ENCODE measurements at places on chromosomes 12 and 14.
A peak's percentile ranks its signal among the peaks of the same experiment; 100 is the strongest.

DNA sequence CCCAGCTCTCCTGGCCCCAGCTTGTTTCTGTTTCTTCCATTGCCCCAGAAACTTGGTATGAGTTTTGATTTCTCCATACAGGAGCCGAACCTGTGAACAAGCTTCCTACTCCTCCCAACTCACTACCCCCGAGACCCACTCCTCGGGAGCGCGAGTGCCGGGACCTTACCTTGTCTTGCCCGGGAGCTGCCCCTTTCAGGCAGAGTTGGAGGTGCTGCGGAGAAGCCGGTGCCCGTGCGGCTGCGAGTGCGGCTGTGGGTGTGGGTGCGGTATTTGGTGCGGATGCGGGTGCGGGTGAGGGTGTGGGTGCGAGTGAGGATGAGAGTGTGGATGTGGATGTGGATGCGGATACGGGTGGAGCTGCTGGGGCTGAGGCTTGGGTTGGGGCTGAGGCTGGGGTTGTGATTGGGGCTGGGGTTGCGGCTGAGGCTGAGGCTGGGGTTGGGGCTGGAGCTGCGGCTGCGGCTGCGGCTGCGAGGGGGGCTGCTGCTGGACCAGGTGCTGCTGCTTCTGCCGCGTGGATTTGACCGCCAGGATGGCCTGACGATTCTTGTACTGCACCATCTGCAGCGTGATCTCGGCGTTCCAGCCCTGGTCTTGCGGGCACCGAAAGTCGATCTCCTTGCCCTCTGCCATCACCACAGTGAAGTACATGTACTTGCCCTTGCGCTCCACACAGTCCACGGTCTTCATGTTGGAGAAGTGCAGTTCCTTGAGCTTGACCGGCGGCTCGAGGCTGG, 1.1 kb downstream of the PHLDA1 start:
- DNase-seq: peak; percentile 44

DNA sequence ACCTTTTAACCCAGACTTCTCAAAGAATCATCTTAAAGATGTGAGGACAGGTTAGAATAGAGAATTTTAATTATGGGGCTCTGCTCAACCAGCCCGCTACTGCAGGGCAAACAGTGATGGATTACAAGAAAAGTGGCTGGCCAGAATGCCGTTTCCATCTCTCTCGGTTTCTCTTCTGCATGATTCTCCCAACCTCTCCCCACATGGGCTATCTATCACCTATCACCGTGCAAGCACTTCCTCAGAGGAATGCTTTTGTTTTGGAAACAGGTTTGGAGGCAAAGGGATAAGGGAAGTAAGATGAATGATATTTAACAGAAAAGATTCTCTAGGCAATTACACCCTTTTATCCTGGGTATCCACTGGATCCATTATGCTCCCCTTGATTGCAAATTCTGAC, 37.4 kb upstream of the PHC1 start:
- no peak for DNase-seq

DNA sequence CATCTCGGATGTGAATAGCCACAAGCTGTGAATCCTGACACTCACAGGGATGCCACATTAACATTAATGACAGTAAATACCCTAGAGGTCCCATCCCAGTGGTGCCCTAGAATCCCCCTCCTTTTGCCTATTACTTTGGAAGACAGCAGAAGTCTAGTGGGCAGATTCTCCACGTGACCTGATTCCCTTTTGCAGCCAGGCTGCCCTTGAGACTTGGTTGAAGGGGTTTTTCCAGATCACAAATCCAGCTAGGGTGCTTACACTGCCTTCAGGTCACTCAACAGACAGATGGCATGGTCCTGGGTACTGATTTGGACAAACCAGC, 8.7 kb downstream of the HDAC7 start:
- DNase-seq: peak; percentile 28

DNA sequence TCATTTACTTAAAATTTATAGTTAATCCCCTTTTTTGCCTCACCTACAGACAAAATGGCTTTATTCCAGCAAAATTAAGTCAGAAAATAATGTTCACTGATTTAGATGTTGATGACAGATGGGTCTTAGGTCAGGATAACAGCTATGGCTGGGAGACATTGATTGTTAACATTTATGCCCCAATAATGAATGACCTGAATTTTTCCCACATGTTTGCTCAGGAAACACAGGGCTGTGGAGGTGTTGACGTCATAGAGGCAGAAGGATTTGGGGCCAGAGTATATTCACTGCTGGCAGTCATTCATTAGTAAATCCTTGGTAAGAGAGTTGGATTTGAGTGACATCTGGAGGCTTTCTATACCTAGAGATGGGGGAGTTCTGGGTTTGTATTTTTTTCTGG, 121.3 kb downstream of the PDE3A start:
- DNase-seq: no peak

GRCh38 chr12:15477761-15478160, 155.5 kb downstream of the PTPRO start:
- no peak for DNase-seq

- DNase-seq: peak; percentile 72
Observed at GRCh38 chr12:14961466-14962152, at the start of gene ARHGDIB. Gene ARHGDIB (minus strand): TSS chr12:14961601. CDS start chr12:14950712, 10,889 bp downstream.

Measured in cardiac muscle cell (in vitro differentiated cells and primary cell).